Cortex of kidney (tissue), 1 donor: ENCODE measurements at places on chromosomes 2 and 18.

DNA sequence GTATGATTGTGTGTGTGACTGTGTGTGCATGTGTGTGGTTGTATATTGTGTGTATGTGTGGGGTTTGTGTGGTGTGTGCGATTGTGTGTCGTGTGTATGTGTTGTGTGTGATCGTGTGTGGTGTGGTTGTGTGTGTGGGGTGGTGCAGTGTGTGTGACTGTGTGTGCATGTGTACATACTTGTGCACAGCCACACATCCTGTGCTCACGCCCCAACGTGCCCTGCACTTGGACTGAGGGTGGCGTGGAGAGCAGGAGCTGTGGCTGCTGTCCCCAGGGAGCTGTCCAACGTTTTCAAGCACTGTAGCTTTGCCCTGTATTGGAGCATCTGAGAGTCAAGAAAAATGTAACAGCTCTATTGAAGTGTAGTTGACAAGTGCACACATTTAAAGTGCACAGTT, 243.2 kb upstream of the HDAC4 start:
- no peak for DNase-seq

- no peak for DNase-seq
Observed at GRCh38 chr18:55320424-55321264, 267.3 kb downstream of the TCF4 start.

DNA sequence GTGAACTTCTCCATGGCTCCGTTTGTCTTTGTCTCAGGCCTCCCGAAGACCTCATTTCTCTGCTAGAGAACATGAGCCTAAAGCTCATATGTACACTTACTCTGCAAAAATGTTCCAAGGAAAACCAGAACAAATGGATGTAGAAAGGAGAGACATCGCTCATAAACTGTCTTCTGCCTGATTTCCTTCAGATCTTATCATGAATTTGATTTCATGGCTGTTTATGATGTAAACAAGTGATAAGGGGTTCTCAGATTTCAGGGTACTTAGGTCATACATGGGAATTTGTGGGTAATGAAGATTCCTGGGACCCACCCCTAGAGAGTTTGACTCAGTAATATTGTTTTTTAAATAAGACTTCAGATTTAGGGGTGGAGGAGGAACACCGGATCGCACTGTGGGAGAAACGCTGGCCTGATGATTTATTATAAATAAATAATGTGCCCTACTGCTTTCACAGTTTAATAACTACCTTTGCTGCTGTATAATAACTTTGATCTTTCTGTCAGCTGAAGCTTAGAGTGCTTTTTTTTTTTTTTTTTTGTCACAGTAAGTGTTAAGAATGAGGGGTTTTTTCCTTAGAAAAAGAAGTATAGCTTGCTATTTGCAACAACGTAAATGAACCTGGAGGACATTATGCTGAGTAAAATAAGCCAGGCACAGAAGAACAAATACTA, 14.9 kb downstream of the AOX1 start:
- no peak for DNase-seq

DNA sequence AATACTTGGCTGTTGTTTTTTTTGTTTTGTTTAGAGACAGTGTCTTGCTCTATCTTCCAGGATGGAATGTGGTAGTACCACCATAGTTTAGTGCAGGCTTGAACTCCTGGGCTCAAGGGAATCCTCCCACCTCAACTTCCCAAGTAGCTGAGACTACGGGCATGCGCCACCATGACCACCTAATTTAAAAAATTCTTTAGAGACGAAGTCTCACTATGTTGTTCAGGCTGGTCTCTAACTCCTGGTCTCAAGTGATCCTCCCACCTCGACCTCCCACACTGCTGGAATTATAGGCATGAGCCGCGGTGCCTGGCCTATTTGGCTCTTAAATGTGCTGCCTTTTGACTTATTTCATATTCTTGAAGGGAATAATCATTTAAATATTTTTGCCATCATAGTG, 60.1 kb downstream of the PTPN4 start:
- DNase-seq: no peak

- DNase-seq: no peak
Observed at GRCh38 chr2:144668493-144669110, 148.7 kb upstream of the ZEB2 start.

- DNase-seq: no peak
Observed at GRCh38 chr2:218010984-218011652, 8.3 kb upstream of the TNS1 start.

- no peak for DNase-seq
Observed at GRCh38 chr18:8912348-8913326, 189.9 kb upstream of the NDUFV2 start.

DNA sequence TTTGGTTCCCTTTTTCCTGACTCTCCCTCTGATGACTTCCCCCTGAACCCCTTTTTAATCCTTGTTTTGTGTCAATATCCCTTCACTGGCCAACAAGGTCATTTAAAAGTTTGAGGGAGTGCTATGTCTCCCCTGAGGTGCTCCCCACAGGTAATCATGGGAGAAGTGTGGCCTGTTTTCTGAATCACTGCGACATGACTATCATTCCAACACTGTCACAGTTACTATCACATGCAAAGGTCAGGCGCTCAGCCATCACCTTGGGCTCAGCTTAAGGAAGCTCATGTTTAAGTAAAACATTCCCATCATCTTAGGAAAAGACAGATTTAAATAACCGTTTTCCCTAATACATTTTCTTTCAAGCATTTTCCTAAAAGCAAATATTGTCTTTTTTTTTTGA, 20.9 kb upstream of the ACAA2 start:
- DNase-seq: no peak

DNA sequence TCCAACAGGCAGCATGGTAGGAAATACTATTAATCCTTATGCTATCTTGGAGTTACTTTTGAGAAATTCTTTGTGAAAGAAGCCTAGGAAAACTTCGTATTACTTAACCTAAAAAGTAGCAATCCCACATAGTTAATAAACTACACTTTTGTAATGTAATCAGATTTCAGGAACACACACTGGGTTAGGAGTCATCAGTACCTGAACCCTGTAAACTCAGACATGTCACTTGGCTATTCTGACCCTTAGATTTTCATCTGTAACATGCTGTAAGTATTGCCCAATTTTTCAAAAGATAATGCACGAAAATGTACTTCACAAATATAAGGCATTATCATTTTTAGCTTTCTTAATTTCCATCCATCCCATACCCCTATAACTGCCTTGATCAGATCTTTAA, 39.0 kb downstream of the KIDINS220 start:
- no peak for DNase-seq

DNA sequence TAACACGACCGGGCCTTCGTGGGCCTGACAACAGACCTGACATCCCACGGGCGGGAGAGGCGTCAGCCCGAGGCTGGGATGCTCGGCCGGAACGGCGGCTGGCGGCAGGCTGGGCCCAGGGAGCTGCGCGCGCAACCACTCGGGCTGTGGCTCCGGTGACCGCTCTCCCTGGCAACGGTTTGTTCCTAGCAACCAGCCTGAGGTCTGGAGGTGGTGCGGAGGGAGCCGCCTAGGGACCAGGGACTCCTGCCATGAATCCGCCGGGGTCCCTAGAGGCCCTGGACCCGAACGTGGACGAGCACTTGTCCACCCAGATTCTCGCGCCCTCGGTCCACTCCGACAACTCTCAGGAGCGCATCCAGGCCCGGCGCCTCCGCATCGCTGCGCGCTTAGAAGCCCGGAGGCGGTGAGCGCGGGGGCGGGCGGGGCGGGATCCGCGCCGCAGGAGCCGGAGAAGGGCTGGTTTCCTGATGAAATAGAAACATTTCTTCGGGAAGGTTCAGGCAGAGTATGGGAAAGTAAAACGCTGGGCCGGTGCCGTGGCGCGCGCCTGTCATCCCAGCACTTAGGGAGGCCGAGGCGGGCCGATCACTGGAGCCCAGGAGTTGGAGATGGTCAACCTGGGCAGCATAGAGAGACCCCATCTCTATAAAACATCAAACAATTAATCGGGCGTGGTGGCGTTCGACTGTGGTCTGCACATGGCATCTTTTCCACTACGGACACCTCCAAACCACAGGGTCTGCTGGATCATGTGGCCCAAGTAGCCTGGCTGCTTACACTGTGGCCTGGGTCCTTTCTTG, at the start of gene DRC1:
TSS of gene DRC1 (plus strand) at position 182 of the 803 bp plus-strand sequence. CDS start at position 252, 70 bp downstream.
- DNase-seq: no peak

DNA sequence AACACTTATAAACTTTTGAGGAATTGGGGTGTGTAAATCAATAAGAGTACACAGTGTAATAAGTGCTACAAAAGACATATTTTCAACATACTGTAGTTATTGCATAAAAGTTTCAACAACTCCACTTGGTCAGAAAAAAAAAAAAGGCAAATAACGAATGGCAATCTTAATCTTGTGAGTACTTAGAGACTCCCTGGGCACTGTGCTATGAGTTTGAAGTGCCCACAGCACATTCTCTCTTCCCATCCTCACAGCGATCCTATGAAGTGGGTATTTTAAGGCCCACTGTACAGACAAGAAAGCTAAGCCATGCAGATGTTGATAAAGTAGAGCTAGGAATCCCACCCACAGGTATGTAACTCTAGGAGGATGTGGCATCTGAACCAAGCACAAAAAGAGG, 112.3 kb downstream of the STK39 start:
- DNase-seq: no peak

DNA sequence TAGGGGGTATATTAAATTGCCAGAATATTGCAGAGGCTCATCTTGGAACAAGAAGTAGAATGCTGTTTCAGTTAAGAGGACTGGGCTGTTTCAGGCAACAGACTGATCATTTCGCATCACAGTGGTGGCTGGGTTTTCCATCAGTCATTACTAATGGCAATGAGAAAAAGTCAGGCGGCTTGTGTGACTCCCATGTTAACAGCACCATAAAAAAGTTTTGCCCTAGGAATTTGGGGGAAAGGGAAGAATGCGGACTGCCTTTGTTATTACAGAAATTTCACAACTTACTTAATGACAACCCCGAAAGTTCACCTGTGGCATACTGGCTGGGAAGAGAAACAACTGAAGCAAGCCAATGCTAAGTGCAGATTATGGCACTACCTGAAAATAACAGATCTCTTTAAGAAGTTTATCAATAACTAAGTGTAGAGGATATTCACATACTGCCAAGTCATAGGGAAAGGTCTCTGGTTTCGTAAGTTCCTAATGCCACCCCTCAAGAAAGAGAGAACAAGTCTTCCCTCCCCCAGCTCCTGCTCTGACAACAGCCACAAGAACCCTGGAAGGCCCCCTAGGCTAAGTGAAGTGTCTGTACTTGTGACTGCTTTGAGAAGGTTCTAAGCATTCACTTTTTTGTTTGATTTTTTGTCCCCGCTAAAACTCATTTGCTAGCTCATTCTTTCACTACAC, 40.5 kb upstream of the AP1S3 start:
- DNase-seq: no peak

DNA sequence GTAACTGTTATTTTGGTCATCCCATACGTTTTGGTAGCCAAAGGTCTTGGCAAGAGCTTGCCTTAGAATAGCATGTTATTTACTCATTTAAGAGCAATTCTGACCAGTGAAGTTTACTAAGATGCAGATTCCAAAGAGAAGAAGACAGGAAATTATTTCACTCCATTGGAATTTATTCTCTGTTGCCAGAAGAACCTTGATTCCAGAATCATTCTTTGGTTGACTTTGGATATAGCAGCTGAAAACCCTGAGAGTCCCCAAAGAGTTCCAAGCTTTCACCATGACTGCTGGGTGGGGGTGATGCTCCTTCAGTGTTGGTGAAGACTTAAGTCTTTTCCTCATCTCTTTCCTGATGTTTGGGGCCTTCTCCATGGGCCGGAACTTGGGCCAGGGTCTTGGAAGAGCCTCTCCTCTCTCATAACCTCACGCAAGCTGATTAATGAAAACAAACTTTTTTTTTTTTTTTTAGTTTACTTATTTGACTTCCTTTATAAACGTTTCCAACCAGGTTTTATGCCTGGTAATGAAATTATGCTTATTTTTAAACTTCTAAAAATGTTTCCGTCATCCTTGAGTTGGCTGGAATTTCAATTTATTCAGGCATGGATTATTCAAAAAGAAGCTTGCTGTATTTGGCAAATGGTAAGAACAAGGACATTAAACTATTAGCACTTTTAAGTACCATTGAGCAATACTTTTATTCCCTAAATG, 192.0 kb downstream of the MTX2 start:
- DNase-seq: no peak

DNA sequence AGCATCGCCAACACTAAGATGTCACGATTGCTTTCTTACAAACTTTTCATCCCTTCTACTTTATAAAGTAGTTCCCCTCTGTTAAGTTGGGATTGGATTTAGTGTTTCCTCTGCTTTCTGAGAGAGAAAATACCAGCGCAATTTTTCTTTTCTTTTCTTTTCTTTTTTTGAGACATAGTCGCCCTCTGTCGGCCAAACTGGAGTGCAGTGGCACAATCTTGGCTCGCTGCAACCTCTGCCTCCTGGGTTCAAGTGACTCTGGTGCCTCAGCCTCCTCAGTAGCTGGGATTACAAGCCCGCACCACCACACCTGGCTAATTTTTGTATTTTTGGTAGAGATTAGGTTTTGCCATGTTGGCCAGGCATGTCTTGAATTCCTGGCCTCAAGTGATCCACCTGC, 9.0 kb downstream of the RELCH start:
- DNase-seq: no peak

DNA sequence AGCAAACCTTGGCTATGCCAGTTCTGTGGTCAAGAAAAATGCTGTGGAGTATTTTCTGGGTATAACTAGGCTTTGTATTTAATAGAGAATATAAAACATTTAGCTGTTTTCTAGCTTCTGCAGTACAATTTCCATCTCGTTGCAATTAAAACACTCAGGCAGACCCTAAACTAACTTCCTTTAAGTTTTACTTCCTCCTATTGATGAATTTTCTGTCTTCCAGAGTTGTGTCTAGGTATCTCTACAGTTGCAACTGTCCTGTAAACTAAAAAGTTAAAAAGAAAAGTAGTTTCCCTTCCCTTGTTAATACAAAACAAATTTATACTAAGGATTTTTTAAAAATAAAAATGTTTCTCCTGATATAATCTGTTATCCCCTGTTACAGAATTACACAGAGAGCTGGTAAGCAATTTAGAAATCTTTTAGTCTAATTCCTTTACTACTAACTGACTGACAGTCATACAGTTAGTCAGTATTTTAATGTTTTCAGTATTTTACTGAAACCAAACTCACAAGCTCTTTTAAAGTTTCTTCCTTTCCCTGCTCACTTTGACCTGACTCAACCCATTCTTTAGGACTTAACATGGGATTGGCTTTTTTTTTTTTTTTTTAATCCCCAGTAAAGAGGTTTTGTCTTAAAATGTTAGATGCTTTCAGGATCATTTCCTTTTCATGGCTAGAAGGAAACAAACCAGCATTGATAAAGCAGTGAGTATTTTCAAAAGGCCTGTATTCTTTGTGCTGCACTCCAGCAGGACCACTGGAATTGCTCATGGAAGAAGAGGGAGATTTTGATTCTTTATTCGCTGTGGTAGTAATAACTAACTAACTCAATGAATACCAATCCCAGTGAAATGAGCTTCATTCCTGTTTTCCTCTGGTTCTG, 22.9 kb downstream of the ITGAV start:
- no peak for DNase-seq

GRCh38 chr2:167196461-167197252, 308.4 kb downstream of the XIRP2 start:
- no peak for DNase-seq
